Bronchus fibroblast of lung (primary cell): ENCODE measurements at places on chromosomes 12 and 14. TPM values are rescaled to one million over a fixed set of nuclear protein-coding genes. Genes with fewer than 3 reads are reported as not detected.

Gene FZD10
- not detected in 2 replicates for total RNA-seq

Gene EIF2S3B
- total RNA-seq, result 0.30 and 0.50 TPM in 2 replicates

Gene RPL36AL
- 206 and 211 TPM in 2 replicates for total RNA-seq

Gene MUCL1
- not detected in 2 replicates for total RNA-seq

Gene STXBP6
- 10.9 and 15.8 TPM in 2 replicates for total RNA-seq

Gene C12orf42
- total RNA-seq, result not detected in 2 replicates

Gene GPR137C
- 0.59 and 0.67 TPM in 2 replicates for total RNA-seq

Gene GZMH
- total RNA-seq, result not detected in 2 replicates

Gene COX8C
- total RNA-seq, result not detected in 2 replicates

Gene CPNE6
- not detected in 2 replicates for total RNA-seq

Gene IPO8
- 9.6 and 9.7 TPM in 2 replicates for total RNA-seq

Gene CLECL1
- total RNA-seq, result not detected in 2 replicates

Gene CCDC60
- not detected in 2 replicates for total RNA-seq

Gene PCED1B
- total RNA-seq, result 0.17 and 1.0 TPM in 2 replicates

Gene ZNF219
- 2.2 and 3.0 TPM in 2 replicates for total RNA-seq

Gene LALBA
- total RNA-seq, result not detected in 2 replicates

Gene KRT3
- total RNA-seq, result not detected in 2 replicates

Gene C14orf180
- not detected in 2 replicates for total RNA-seq

Gene KLHDC1
- 0.30 and 1.2 TPM in 2 replicates for total RNA-seq

Gene GLIPR1L1
- total RNA-seq, result not detected in 2 replicates

Gene INSM2
- not detected in 2 replicates for total RNA-seq

Gene ESRRB
- under 0.01 TPM in 1 of 2 replicates, not detected in the other for total RNA-seq

Gene RERG
- 0.15 and 0.17 TPM in 2 replicates for total RNA-seq

Gene KRT2
- not detected in 2 replicates for total RNA-seq

Gene LRP1-AS
- not detected in 2 replicates for total RNA-seq

Gene DNAH10
- under 0.01 TPM in 2 replicates for total RNA-seq

Gene ARG2
- total RNA-seq, result 1.2 and 2.4 TPM in 2 replicates

Gene OTOGL
- total RNA-seq, result under 0.01 and 0.17 TPM in 2 replicates

Gene AHSA1
- 123 and 136 TPM in 2 replicates for total RNA-seq

Gene LYZ
- not detected in 2 replicates for total RNA-seq

Gene TAS2R19
- 0.30 TPM in 1 of 2 replicates, not detected in the other for total RNA-seq

Gene FAM186B
- under 0.01 and 0.34 TPM in 2 replicates for total RNA-seq

Gene LGALS3
- total RNA-seq, result 331 TPM in 2 replicates

Gene MGAT4C
- not detected in 2 replicates for total RNA-seq

Gene WNT1
- total RNA-seq, result not detected in 2 replicates

Gene GDF3
- not detected in 2 replicates for total RNA-seq

Gene MYF6
- total RNA-seq, result 0.45 and 0.50 TPM in 2 replicates

Gene SOAT2
- total RNA-seq, result under 0.01 TPM in 1 of 2 replicates, not detected in the other

Gene JDP2
- 59.8 and 67.8 TPM in 2 replicates for total RNA-seq

Gene TC2N
- total RNA-seq, result under 0.01 TPM in 1 of 2 replicates, not detected in the other

Gene C14orf132
- total RNA-seq, result 12.4 and 14.7 TPM in 2 replicates

Gene SINHCAF
- total RNA-seq, result 35.7 and 48.8 TPM in 2 replicates

Gene HOXC11
- total RNA-seq, result not detected in 2 replicates

Gene RTL1
- total RNA-seq, result not detected in 2 replicates
